ENCODE measurements at places on chromosomes 4 and X.

DNA sequence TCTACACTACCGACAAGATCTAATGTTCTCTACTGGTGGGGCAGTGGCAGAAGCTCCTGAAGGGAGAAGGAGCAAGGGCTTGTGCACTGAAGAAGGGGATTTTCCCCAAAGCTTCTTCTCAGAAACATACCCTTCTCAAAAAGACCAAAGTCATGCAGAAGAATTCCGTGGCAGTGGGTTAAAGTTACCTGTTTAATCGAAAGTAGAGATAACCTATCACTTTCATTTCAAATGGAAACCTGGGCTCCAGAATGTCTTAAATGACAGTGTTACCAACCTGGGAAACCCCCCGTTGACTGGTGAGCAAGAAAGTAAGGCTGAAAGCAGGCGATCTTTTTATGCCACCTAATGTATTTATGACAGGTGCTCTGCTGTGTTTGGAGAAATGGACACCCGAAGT, 92.5 kb upstream of the TEX13D start:
- no peak for DNase-seq

- DNase-seq, result no peak
These were observed 1494.9 kb upstream of the AGA start for GRCh38 chr4:178937130-178937529.

DNA sequence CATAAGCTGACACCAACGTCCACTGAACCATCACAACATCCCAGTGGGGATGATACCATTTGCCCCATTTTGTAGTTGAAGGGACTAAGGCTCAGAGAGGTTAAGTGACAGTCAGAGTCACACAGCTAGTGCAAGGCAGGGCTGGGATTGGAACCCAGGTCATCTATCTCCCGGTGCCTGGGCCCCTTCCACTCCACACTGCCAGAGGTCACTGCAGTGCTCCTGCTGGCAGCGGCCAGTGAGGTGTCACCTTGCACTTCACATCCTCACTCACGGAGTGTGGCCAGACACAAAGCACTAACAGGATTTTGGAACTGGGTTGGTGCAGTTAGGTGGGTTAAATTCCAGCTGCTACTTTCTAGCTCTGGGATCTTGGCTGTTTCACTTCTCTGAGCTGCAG, 118.7 kb downstream of the ENPP6 start:
- DNase-seq, result no peak

DNA sequence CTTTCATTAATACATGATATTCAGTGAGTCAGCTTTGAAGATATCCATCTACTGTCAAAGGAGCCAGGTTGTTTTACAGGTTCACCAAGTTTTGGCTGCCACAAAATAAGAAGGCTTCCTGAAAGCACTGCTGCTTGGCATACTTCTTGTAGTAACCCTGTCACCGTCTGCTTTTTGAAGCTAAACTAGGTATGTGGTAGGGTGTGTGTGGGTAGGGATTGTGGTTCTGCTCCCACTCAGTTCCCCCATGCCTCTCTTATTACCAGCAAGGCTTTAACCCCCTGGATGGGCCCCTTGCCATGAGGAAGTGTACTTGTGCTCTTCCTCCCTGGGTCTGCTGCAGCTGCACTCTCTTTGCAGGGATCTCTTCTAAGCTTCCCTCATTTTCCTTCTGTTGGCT, 191.2 kb downstream of the BANK1 start:
- no peak for DNase-seq

DNA sequence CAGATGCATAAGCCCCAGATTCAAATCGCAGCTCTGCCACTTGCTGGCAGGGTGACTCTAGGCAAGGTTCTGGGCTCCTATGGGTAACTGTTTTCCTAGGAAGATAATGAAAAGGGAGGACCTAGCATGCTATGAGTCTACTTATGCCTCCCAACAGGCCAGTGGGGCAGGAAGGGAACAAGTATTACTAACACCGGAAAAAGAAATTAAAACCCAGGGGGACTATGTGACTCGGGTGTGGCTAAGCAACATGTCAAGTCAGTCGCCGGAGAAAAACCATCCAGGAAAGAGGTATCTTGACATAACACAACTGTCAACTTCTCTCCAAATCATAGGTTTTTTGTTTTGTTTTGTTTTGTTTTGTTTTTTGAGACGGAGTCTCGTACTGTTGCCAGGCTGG, 45.5 kb upstream of the RBPJ start:
- no peak for DNase-seq

- DNase-seq, result no peak
These were observed 339.8 kb downstream of the PCDH7 start for GRCh38 chr4:31059753-31060522.

DNA sequence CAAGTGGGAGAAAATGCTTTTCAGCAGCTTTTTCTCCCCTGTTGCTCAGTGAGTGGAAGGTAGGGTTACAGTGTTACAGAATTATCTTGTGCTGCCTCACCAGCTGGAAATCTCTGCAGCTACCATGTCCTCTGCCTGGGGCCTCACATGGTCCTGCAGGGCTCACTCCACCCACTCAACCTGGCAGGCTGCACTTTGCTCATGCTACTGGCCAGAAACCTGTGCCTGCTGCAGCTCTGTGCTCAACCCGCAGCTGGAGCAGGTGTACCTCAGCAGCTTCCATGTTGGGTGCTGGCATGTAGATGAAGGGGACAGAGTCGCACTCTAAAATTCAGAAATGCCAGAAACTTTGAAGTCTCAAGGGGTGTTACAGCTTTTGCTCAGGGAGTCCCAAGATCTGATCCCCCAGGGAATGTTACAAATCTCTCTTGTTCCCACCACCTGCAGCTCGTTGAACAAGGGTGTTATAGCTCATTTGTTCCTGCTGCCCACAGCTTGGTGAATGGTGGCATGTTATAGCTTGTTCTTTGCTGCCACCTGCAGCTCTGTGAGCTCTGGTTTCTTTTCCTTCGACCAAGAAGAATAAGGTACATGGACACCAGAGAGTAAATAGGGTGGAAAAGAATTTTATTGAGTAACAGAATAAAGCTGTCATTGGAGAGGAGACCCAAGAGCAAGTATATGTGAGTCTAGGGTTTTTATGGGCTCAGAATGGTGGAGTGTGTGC, 845.8 kb downstream of the TECRL start:
- DNase-seq, result no peak

GRCh38 chr4:132956962-132957361, 192.1 kb upstream of the PCDH10 start:
- no peak for DNase-seq

DNA sequence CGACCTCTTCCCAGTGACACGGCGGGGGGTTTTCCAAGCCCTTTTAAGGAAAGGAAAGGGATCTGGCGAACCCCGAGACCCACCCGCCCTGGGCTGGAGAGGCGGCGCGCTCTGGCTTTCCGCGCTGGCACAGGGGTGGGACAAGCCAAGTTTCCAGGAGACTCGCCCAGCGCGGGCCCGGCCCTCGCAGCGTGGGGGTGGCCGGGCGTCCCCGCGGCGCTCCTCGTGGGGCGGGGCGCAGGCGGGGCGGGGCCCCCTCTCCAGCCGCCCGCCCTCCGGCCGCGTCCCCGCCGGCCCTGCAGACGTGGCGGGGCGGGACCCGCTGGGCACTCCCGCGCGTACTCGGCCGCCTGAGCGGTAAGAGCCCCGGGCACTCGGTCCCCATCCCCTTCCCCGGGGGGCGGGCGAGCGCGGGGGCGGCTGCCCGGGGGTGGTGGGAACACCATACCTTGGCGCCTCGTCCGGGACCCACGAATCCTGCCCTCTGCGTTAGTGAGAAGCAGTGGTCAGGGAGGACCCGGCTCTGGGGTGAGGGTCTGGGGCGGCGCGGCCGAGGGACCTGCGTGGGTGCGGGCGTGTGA, at the start of gene FAM114A1:
Gene FAM114A1 (plus strand): TSS at position 329 of the 581 bp plus-strand sequence. CDS start 10,273 bp downstream, outside the sequence.
- no peak for DNase-seq

DNA sequence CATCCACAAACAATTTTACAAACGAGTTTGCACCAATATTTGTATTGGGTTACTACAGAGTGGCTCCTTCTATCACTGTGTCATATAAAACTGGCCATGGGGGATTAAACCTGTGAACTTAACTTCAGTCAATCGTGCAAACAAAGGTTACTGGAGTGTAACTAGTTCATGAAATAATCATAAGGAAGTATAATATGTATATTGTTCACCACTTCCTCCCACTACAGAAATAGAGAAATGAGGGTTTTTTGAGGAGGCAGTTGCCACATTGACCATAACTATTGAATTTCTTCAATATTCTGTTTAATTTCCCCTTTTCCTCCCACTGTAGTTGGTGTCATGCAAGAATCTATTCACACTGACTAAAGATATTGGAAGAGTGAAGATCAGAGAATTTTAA, at the start of gene GPR82:
Gene GPR82 (plus strand): TSS at position 356 of the 400 bp plus-strand sequence. CDS start 2,846 bp downstream, outside the sequence.
- no peak for DNase-seq

DNA sequence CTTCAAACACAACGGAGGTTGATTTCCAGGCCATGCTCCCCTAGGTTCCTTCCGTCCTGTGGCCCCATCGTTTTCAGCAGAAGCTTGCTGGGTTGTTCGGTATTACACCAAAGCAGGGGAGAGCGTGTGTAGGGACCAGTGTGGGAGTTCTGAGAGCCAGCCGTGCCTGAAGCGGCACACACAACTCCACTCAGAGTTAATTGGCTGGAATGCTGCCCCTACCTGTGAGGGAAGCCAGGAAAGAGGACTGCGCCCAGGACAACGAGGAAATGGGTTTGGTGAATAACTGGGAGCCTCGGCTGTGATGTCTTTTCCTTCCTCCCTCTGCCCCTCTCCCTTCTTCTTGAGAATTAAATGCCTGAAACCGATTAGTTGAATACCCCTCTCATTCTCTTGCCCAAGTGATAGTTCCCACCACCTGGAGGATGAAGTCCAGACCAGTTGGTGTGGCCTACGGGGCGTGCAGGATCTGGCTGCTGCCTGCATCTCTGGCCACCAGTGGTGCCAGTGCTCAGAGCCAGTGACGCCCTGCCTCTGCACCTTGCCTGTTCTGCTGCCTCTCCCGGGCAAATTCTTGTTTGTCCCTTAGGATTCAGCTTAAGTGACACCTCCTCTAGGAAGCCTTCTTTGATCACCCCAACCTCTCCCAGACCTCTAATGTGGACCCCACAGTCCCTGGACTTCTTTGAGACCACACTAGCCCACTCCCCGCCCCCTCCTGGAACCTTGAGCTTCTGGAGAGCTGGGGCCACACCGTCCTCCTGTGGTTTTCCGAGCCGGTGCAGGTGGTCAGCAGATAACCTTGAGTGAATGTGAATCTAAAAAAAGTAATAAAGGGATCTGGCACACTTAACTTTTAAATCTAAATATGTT, 33.6 kb downstream of the TBC1D14 start:
- DNase-seq, result no peak

- DNase-seq, result no peak
These were observed 72.3 kb upstream of the ZNF518B start for GRCh38 chr4:10529291-10530136.

DNA sequence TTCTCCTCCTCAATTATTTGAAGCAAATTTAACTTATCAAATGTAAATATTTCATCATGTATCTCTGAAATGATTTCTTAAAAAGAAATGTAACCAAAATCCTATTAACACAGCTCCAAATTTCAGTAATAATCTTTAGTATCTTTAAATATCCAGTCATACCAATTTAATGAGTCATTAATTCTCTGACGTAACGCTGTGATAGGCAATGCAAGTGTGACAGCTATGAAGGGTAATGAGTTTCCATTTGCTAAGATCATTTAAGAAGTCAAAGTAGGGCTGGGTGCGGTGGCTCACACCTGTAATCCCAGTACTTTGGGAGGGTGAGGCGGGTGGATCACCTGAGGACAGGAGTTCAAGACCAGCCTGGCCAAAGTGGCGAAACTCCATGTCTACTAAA, 15.6 kb downstream of the RPS3A start:
- DNase-seq, result no peak

DNA sequence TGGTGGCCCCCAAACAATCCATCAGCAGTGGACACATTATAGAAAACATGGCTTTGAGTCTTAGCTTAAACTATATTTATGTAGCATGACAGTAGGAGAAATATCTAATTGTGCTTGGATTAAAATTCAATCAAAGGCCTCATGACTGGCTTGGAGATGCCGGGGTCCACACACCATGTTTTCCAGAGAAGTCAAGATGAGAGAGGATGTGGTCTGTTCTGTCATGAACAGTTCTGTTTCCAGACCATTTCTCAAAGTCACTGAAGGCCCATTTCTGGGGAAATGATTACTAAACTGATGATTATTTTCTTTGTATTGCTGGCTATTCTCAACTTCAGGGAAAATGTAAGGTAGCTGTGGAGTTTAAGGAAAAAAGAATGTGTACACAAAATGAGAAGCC, 76.3 kb downstream of the C4orf51 start:
- DNase-seq, result no peak

GRCh38 chr4:142528433-142528832, 317.7 kb downstream of the INPP4B start:
- DNase-seq, result no peak

- DNase-seq, result no peak
These were observed 678.1 kb downstream of the FAT4 start for GRCh38 chr4:125992891-125993290.

DNA sequence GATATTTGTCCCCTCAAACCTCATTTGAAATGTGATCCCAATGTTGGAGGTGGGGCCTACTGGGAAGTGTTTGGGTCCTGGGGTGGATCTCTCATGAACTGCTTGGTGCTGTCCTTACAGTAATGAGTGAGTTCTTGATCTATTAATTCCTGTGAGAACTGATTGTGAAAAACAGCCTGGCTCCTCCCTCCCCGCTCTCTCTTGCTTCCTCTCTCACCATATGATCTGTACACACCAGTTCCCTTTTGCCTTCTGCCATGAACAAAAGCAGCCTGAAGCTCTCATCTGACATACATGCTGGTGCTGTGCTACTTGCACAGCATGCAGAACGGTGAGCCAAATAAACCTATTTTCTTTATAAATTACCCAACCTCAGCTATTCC, 11.2 kb upstream of the YIPF7 start:
- no peak for DNase-seq

- no peak for DNase-seq
These were observed 945.3 kb upstream of the GRIA3 start for GRCh38 chrX:122238801-122239200.

DNA sequence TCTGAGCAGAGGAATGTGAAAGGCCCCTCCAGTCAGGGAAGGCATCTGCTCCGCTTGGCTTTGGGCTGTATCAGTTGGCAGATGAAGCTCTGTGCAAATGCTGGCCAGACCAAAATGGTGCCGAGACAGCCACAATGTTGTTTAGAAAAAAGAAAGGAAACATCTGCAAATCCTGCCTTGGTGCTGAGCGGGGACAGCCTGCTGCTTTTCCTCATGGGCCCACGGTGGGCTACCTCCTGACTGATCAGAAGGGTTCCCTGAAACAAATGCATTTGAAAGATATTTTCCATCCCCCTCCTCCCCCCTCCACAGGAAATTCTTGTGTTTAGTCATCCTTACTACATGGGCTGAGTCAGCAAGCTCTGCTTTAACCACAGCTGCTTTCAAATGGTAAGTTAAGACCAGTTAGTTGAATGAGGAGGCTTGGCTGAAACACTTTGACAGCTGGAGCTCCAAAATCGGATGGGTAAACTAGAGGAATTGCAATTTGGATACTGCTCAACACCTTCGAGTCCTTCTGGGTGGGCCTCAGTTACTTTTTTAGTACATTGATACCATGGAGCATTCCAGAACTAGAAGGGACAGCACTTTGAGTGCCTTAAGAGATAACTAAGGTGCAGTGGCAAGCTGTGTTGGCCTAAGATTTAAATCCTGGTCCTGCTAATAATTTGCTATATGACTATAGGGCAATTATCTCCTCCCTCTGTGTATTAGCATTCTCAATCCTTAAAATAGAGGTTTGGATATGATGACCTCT, 36.0 kb downstream of the PLAC1 start:
- DNase-seq, result peak; percentile 64

- DNase-seq, result no peak
These were observed 1212.2 kb upstream of the TENM3 start for GRCh38 chr4:181030961-181031360.
